ENCODE measurements at places on chromosomes 2 and 18. TPM values are rescaled to one million over a fixed set of nuclear protein-coding genes. Genes with fewer than 3 reads are reported as not detected.

The FAM237A gene
- 3.7 TPM for polyA plus RNA-seq

The SLC9A4 gene
- 0.34 TPM for polyA plus RNA-seq

The LYG1 gene
- 2.9 TPM for polyA plus RNA-seq

The ID2 gene
- polyA plus RNA-seq, result 31.3 TPM

The C1GALT1C1L gene
- 8.6 TPM for polyA plus RNA-seq

The PLEKHH2 gene
- 7.4 TPM for polyA plus RNA-seq

The DSG2 gene
- 8.6 TPM for polyA plus RNA-seq

The ZNF892 gene
- polyA plus RNA-seq, result 7.1 TPM

The MEP1B gene
- 0.78 TPM for polyA plus RNA-seq

All from testis (tissue), 5 donors.